ENCODE measurements at places on chromosomes 2 and 18. TPM values are rescaled to one million over a fixed set of nuclear protein-coding genes. Genes with fewer than 3 reads are reported as not detected.

The ABHD1 gene
- total RNA-seq: 0.21 TPM

The ECEL1 gene
- 0.21 TPM for total RNA-seq

The ADD2 gene
- total RNA-seq: 0.45 TPM

The DCC gene
- not detected for total RNA-seq

The ITGB6 gene
- total RNA-seq: not detected

The PREPL gene
- 20.0 TPM for total RNA-seq

The LYPD6B gene
- not detected for total RNA-seq

The RASGRP3 gene
- 22.9 TPM for total RNA-seq

The CXCR1 gene
- total RNA-seq: 0.54 TPM

The NOL4 gene
- total RNA-seq: not detected

The CYP27A1 gene
- total RNA-seq: not detected

The KCNG3 gene
- total RNA-seq: not detected

The ZNF396 gene
- total RNA-seq: 1.1 TPM

The DSEL gene
- total RNA-seq: 0.05 TPM

The MYOM1 gene
- 1.6 TPM for total RNA-seq

The B3GNT7 gene
- 0.49 TPM for total RNA-seq

The C2orf49 gene
- total RNA-seq: 20.5 TPM

The SPP2 gene
- not detected for total RNA-seq

The KATNAL2 gene
- 0.45 TPM for total RNA-seq

The STAT4 gene
- 101 TPM for total RNA-seq

The VAMP8 gene
- total RNA-seq: 99.6 TPM

The LIMS3 gene
- total RNA-seq: 0.93 TPM

The COL3A1 gene
- total RNA-seq: 0.23 TPM

The HOXD12 gene
- not detected for total RNA-seq

The CD28 gene
- 30.5 TPM for total RNA-seq

The ZNF385B gene
- not detected for total RNA-seq

The PDCD1 gene
- total RNA-seq: 4.1 TPM

The ABCB11 gene
- total RNA-seq: not detected

The ANTXR1 gene
- total RNA-seq: 0.23 TPM

The CCDC148 gene
- total RNA-seq: not detected

The POTEJ gene
- total RNA-seq: not detected

The GLB1L gene
- total RNA-seq: 4.3 TPM

The HTR2B gene
- total RNA-seq: not detected
